ENCODE measurements at places on chromosomes 5 and 9.

GRCh38 chr5:41751867-41752266 lies 118.4 kb downstream of the OXCT1 start:
- DNase-seq = no peak

DNA sequence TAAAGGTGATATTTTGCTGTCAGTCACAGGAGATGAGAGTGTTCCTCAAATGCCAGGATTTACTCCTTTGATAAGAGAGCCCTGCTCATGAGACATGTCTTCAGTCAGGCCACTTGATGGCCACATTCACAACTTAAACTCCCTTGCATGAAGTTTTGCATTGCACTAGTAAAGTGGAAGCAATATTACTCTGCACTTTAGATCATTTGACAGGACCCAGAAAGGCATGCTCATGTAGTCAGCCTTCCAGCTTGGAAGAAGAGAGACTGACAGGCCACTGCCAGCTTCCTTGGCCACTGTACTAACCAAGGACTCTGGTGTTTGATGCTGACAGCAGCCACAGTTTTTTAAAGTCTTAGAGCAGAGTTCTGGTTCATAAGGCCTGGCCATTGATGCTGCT lies 42.6 kb downstream of the NPR3 start:
- no peak for DNase-seq

DNA sequence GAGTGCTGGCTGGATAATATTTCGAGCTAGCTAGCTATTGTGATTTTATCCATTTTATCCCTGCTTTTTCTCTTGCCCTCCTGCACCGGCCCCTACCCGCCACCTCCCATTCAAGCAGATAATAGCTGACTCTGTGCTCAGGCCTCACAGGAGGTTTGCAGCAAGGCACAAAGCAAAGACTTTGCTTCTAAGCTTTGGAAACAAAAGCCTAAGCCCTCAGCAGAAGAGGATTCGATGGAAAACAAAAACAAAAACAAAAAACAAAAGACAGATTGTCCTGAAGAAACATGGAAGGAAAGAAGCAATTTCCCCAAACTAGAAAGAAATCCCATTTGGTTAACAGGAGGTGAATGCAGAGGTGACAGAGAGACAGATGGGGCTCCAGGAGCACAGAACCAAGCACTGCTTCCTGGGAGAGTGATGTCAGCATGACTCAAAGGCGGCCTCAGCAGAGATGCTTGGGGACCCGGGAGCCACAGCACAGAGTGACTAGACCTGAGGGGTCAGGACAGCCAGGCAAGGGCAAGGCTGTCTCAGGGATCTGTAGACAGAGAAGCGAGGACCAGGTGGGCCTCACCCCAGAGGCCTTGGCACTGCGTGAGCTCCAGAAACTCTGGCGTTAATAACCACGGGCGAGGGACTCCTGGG lies 28.4 kb downstream of the MTX3 start:
- no peak for DNase-seq

GRCh38 chr9:87569008-87569509 lies 71.4 kb downstream of the DAPK1 start:
- DNase-seq = no peak

DNA sequence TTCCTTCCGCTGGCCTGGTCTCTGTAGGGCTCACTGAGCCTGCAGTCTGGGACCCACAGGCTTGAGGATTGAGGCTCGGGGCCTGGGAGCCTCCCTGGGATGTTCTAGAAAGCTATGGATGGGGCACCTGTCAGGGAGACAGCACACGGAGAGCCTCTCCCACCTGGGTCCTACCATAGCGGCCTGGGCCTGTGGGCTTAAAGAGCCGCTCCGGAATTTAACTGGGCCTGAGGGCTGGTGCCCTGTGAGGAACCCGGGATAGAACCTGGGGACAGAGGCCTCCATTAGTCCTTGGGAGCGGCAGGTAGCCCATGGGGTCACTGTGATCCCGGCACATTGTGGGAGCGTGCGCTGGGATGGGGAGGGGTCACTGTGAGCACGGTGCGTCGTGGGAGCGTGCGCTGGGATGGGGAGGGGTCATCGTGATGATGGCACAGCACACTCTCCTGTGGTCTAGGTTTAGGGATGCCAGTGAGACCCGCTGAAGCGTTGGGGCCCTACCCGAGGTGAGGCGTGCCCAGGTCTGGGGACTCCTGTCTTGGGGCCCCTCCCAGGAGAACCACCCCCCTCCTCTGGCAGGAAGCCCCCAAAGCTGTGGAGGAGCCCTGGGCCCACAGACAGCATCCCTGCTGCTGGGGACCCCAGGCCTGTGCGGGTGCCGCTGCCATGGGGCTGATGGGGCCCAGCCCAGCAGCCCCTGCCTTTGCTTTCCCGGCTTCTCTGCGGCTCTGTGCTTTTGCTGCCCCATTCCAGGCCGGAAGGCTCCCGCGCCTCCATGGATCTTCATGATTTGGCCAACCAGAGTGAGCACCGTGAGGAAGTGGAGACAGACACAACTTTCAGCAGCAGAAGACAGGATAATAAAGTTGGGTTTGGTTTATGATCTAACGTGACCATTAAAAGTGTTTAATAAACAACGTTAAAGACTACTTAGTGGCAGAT lies 3.4 kb upstream of the CEP72 start:
- DNase-seq = no peak

DNA sequence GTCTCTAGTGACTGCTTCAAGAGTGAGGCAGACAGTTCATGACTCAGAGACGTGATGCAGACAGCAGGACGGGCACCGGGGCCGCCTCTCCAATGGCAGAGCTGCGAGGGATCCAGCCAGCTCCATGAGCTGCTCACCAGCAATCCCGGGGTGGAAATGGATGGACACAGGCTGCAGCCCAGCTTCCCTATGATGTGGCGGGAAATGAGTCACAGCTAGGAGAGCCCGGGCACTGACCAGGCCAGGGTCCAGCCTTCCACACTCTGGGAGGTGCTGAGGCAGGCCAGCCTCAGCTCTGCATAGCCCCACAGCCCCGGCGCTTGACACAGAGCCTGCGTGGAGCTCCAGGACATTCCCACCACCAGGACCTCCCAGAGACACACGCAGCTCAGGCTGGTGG lies 244.8 kb upstream of the IRX2 start:
- DNase-seq = no peak

DNA sequence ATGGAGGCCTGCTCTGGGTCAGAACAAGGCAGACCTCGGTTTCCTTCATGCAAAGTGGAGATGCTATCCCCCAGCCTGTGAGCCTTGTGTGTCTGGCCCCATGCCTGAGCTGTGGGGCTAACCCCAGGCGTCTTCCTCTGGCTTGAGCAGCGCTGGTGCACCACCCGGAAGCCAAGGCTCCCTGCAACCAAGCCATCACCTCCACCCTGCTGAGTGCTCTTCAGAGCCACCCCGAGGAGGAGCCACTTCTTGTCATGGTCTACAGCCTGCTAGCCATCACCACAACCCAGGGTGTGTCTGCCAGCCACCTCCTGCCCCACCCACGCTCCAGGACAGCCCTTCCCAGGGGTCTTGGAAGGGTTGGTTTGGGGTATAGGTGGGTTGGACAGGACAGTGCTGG lies 16.2 kb downstream of the REXO4 start:
- no peak for DNase-seq

- no peak for DNase-seq
These were observed 7.7 kb downstream of the MFAP3 start for GRCh38 chr5:154046486-154046885.

GRCh38 chr5:54534191-54535004 lies 16.8 kb downstream of the SNX18 start:
- no peak for DNase-seq
